ENCODE measurements at places on chromosomes 3 and 15. TPM values are rescaled to one million over a fixed set of nuclear protein-coding genes. Genes with fewer than 3 reads are reported as not detected.

CIB2 gene
- total RNA-seq: 0.71 TPM

MGLL gene
- 0.19 TPM for total RNA-seq

LARP6 gene
- not detected for total RNA-seq

CHCHD4 gene
- total RNA-seq: 11.3 TPM

REC114 gene
- not detected for total RNA-seq
